Fibroblast of skin of left quadriceps (primary cell): ENCODE measurements at places on chromosomes 16 and 17.
A peak's percentile ranks its signal among the peaks of the same experiment; 100 is the strongest.

DNA sequence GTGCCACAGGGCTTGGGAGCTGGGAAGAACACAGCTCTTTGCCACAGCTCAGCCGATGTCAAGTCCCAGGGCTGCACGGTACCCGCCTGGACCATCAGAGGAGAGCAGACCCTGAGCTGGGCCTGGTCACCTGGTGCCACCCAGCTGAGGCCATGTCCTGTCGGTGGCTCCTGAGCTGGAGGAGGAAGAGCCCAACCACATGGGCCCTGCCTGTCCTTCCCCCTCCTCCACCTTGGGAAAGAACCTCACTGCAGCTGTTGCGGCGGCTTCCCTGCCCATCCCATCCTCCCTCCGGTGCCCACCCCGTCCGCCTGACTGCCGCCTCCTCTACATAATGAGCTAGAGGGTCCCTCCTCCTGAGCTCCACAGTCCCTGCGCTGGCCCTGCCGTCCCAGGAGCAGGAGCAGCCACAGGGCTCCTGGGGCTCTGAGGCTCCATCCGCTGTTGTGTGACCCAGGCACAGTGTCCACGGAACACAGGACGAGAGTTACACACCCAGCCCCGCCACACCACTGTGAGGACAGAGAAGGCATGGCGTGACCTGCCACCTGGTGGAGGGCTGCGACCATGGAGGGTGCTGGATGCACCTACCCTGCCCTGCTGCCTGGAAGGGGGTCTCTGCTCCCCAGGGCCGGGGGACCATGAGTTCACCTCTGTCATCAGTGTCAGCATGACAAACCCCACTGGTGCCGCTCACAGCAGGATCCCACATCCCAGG, 21.4 kb upstream of the CHMP6 start:
- DNase-seq = no peak

DNA sequence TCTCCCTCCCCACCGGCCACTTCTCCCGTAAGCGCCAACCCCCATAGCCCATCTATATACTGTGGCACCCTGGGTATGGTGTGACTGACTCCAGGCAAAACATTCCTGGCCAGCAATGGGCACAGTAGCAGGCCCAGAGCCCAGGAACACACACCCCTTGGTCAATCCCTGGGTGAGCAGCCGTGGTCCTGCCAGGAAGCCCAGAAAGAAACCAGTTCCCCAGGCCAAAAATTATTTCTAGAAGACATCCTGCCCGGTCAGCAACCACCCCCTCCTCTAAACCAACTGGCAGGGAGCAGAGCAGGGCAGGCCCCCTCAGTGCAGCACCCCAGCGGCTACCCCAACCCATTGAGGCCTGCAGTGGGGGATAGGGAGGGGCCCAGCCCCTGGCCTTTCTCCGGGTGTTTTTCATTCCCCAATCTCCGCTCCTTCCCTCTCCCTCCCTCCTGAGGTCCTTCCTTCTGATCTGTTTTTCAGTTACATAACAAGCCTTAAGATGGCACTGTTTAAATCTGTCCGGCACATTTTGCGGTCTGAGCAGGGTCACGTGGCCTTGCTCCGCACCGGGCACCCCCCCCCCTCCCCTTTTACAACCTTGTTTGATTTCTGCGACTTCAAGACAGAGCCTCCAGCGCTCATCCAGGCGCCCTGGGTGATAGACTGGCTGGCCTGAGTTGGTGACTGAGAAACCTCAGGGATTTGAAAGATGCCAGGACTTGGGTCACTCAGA, 2.0 kb downstream of the NPTX1 start:
- DNase-seq = no peak

GRCh38 chr16:55272744-55273143, 51.3 kb upstream of the IRX6 start:
- no peak for DNase-seq

- DNase-seq = no peak
Measured at GRCh38 chr17:40577611-40578065, 12.4 kb upstream of the CCR7 start.

- no peak for DNase-seq
Measured at GRCh38 chr16:86448306-86448890, 61.9 kb upstream of the FOXF1 start.

GRCh38 chr17:83144421-83145357, 65.3 kb downstream of the METRNL start:
- DNase-seq = peak; percentile 20

DNA sequence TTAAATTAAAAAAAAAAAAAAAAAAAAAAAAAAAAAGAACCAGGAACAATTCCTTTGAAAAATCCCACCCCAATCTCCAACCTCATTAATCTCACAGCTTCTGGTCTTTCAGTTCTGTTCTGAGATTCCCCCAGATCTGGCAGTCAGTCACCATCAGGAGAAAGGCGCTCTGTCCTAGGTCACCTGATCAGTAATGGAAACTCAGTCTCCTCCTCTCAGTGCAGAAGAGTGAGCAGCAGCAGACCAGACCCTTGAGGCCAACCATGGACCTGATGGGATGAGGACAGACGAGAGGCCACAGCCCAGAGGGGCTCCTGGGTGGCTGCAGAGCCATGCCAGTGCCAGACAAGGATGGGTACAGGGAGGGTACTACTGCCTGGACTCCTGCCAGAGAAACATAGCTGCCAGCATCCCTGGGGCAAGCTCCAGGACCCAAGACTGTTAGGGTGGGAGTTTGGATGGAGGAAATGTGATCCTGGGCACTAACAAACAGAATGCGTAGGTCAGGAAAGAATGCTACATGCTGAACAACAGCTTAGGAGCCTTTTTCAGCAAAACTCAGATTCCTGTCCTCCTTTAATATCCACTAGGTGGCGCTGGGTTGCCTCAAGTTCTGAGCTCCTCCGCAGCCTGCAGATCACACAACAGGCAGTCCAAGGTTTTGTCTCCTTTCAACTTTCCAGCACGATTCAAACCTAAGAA, 28.7 kb downstream of the MPG start:
- DNase-seq = peak; percentile 47

DNA sequence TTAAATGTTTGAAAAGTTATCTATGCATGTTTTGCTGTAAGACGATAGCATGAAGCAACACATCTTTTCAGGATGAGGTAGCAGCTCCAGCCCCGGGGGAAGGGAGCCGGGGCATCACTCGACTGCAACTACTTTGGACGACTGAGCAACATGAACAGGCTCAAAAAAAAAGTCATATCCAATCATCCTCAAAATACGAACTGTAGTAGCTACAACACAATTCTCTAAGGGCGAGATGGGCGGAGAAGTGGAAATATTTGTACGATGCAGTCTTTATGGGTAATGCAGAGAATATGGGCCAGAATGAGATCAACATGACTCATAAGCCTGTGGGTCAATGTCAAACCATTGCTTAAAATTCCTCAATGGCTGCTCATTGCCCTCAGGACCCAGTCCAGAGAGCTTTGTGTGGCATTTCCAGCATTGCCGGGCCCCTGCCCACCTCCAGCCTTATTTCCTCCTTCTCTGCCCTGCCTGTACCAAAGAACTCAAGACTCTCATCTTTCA, 17.7 kb upstream of the SMURF2 start:
- DNase-seq = peak; percentile 97

DNA sequence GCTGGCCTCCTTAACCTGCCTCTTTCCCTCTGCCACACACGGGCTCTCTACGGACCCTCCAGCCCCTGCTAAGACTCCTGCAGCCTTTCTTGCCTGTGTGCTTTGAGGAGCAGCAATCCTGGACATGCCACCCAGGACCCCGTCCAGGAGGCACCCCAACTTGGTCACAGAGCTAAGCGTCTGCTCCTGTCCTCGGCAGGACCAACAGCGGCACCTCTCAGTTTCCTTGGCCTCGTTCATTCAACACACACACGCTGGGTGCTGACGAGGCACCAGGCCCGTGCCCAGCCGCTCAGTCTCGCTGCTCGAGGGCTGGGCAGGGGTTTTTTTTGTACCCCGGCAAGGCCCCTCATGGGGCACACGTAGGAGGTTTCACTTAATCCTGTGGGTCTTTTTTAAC, 15.2 kb downstream of the RPH3AL start:
- DNase-seq = no peak

DNA sequence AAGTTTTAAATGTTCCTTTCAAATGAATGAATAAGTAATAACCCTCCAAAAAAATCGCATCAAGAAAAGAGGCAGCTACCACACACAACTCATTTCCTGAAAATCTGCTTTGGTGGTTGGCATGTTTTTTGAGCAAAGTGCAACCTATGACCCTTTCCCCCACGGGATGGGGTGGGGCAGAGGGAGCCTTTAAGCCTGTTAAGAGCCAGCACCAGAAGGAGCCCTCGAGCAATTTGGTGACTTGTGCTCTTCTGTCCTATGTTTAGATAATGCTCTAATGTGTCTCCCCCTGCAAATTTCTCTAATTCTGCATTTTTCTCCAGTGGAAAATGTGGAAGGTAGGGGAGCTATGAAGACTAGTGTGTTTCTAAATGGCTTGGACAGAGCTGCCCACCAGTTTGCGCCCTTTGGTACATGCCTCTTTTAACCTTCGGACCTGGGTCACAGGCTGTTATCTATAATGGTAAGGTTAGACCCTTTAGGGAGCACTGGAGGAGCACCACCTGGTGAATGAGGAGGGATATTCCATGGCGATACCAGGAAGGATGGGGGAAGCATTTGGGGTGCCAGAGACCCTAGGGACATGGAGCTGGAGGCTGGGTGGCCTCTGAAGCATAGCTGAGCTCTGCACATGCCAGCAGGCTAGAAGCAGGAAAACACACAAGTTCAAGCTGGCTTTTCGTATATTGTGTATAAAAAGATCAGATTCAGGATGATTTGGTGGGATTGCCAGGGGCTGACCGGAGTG, 1.6 kb downstream of the PYCARD start:
- DNase-seq = no peak

DNA sequence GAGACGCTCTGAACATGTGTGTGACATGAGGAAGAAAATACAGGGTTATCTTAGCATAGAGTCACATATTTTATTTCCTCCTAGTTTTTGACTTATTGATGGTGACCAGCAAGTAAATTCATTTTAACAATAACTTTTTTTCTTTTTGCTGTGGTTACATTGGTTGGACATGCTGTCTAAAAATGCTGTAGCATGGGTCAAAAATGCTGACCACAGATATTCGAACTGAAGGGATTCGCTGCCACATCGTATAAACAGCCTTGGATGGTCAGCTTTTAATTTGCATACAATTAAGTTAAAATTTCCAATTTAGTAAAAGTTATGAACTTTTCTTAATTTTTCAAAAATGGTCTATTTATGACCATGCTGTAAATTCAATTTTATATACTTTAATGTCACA, 30.5 kb downstream of the RPGRIP1L start:
- no peak for DNase-seq

GRCh38 chr16:46954562-46954961, 18.9 kb downstream of the DNAJA2 start:
- no peak for DNase-seq

DNA sequence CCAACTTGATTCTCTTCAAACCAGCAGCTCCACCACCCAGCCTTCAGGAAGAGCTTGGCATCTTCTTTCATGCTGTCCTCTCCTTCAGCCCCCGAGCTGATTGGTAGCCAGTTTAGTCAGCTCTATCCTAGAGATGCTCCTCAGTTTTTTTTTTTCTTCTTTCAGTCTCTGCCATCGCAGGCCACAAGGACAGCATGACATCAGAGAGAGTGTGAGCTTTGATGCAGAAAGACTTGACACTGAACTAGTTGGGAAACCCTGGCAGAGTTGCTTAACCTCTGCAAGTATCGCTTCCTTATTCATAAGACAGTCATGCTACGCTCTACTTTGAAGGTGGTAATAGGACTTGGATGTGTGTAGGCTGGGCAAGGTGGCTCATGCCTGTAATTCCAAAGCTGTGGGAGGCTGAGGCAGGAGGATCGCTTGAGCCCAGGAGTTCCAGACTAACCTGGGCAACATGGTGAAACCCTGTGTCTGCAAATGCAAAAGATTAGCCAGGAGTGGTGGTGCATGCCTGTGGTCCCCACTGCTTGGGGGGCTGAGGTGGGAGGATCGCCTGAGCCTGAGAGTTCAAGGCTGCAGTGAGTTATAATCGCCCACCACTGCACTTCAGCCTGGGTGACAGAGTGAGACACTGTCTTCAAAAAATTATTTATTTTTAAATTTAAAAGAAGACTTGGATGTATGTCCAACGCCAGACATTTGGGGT, 2.6 kb downstream of the CD300LB start:
- DNase-seq = no peak

GRCh38 chr17:82754297-82755208, 2.7 kb downstream of the TBCD start:
- DNase-seq = no peak

GRCh38 chr16:50058091-50058771, 7.5 kb upstream of the HEATR3 start:
- DNase-seq = no peak

DNA sequence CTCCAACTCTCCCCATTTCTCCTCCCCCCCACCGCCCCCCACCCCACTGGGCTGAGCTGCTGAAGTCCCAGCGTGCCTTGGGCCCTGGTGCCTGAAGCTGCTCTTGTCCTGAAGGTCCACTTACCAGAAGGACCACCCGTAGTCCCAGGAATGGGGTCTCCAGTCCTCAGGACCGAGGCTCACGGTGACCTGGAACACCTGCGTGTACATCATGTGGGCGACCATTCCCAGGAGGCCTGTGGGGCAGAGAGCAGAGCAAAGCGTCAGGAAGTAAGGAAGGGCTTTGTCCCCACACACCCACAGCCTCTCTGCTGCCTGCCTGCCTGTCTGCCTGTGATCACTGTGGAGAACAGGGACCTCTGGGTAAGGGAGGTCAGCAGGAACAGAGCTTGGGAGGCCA, 218.7 kb downstream of the GSG1L start:
- no peak for DNase-seq

DNA sequence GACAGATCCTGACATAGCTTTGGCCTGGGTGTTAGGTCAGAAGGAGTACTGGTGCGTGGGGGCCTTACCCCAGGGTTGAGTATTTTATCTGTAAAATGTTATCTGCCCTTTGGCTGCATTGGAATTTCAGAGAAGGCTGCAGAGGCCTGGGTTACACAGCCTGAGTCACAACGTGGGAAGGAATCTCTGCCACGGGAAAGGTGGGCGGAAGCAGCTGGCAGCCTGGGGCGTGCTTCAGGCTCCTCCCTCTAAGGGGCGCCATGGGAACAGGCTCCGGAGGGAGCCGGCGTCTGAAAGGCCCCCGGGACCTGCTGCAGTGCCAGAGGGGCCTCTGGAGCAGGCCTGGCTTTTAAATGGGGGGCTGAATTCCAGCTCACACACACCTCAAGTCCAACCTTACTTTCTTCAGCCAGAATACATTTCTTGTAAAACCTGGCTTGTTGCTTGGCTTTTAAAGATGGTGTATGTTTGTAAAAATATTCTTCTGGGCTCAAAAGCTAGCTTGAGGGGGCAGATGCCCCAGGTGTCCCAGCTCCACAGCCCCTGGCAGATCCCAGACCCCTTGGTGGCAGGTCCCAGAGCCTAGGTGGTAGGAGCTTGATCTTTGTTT, 142.2 kb downstream of the RAB11FIP4 start:
- DNase-seq = no peak

DNA sequence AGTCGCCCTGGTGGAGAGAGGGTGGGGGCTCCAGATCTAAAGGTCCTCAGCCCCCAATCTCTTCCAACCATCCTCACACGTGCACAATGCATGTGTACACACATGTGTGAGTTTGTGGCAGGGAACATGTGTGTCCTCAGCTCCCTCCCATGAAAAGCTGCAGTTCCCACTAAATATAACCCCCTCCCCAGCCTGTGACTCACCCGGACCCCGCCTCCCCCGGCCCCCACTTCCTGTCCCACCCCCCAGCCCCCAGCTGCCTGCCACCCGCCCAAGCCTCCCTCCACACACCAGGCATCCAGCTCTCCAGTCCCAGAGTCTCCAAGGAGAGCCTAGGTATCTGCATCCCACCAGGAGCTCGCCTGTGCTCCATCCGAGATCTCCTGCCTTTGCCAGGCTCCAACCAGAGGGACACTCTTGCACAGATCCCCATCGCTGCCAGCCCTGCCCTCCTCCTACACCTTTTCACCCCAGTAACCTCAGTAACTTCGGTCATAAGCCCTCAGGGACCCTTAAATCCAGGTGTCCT, 3.9 kb downstream of the DLG4 start:
- DNase-seq = no peak

GRCh38 chr17:5472511-5472910, 3.7 kb upstream of the DHX33 start:
- no peak for DNase-seq
